Stimulated activated CD4-positive, alpha-beta T cell treated with anti-CD3 and anti-CD28 coated beads, Interleukin-12 subunit alpha, Interleukin-12 subunit beta, amount 100 ng/mL, for 4 hours (primary cell): ENCODE measurements at places on chromosomes 4 and X.

DNA sequence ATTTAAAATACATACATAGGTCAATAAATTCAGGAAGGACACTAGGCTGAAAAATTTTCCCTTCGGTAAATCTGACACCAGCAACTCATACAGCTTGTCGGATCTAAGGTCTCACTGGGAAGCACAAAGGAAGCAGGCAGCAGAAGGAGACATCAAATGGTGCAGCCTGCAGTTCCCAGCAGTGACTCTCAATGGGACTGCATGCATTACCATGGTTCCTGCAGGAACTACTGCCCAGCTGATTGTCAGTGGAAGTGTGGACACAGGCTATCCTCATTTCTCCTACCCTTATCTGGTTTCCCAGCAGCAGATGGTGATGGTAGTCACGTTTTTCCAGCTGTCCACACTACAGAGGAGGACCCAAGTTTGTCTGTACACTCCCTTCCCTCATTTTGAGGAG, 113.3 kb downstream of the PPP1R2C start:
- DNase-seq = no peak

- DNase-seq = no peak
These were observed 236.9 kb downstream of the DCTD start for GRCh38 chr4:182680234-182680653.

DNA sequence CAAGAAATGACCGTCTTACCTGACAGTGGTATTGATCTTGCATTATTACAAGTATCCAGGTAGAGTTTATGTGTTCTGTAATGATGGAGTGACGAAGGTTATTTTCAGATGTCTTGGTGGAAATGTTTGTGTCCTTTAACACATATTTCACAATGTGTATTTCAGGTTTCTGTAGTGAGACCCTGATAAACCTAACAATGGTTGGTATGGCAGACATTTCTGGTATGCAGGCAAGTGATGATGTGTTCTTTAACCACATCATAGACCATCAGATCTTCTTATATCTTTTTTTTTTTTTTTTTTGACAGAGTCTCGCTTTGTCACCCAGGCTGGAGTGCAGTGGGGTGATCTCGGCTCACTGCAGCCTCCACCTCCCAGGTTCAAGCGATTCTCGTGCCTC, 14.6 kb upstream of the ATXN3L start:
- no peak for DNase-seq

- no peak for DNase-seq
These were observed 9.2 kb upstream of the MSN start for GRCh38 chrX:65658229-65658628.

DNA sequence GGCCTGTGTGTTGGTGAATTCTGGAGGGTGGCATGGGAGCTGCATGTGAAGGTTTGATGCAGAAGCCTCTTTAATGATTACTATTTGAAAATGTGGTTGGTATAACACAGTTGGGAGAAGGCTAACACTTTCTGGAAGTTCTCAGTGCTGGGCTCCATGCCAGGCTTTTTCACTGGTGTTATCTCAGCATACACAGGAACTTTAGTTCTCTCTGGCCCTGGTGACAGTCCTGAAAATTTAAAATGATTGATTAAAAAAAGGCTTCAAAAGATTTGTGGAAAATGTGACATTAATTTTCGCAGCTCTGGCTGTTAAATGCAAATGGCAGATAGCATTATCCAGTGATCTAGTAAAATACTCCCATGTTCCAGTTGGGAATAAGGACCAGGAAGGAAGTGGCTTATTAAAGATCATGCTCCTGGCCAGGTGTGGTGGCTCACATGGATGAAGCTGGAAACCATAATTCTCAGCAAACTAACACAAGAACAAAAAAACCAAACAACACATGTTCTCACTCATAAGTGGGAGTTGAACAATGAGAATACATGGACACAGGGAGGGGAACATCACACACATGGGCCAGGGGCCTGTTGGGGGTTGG, 36.6 kb downstream of the DIPK2B start:
- DNase-seq = no peak

DNA sequence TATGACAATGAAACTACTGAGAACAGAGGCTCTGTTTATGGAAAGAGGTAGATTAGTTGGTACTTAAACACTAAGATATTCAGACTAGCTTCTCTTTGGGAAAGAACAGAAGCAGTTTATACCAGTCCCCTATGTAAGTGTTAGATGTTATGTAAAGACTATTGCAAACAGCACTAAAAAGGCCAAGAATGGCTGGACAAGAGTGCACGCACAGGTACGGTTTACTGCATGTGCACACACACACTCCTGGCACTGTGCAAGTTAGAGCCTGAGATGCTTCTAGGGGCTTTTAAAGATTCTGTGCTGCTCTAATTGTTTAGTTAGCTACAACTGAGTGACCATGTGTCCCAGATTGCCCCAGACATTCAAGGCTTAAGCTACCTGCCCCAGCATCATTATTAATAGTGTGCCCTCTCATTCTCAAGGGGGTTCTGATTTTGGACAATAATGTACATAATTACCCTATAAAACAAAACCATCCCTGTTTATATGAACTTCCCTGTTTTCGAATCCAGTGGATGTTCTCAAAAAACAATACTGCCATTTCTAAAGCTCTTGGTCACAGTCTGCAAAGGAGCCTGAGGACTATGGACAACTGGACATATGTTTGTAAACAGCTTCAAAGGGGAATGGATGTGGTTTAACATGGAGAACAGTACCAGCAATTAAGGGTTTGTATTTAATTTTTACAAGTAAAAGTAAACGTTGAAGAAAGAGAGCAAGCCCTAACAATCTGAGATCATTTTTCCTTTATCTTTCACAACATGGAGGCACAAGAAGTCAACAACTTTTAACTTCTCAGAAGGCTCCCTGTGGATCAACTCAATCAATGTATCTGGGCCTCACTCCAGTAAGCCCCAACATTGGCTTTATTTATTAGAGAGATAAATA, 2.0 kb downstream of the SETD7 start:
- DNase-seq = no peak

- peak; percentile 42 for DNase-seq
These were observed 568 bp downstream of the HTT start for GRCh38 chr4:3074846-3075651.

- no peak for DNase-seq
These were observed 2.4 kb downstream of the HNRNPH2 start for GRCh38 chrX:101410461-101410860.

- no peak for DNase-seq
These were observed 113.5 kb upstream of the FAM9A start for GRCh38 chrX:8914681-8915080.

GRCh38 chrX:42420426-42420825, 357.5 kb downstream of the PPP1R2C start:
- no peak for DNase-seq

DNA sequence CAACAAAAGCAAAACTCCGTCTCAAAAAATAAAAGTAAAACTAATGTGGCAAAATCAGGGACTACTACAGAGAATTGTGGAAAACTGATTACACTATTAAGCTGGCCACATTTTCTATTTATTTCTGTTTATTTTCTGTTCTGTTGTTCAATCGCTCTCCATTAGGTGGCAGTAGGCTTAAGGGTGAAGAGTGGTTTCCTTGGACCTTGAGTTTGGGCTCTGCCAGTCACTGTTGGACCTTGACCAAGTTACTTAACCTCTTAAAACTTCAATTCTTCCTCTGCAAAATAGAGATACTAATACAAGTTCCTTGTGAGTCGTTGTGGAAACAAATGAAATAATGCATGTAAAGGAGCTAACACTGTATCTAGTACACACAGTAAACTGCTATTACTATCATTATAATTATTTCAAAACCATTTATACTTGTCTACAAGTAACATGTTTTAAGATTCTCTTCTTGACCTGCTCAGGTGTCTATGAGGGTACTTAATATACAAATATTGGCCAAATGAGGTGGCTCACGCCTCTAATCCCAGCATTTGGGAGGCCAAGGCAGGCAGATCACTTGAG, 15.2 kb downstream of the HSD17B11 start:
- no peak for DNase-seq

DNA sequence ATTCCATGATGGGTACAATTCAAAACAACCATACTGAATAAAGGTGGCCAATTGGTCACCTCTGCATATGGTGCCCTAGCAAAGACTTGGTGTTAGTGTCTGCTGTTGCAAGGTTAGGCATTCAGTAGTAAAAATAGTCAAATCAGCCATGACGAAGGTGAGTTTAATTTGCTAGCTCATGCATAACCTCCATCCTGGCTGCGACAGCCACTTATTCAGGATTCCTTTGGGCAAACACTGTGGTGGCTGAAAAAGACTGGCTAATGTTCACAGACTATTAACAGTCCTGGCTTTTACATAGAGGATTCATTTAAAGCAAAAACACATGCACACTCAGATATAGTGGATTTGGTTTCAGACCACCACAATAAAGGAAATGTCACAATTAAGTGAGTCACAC, 34.8 kb upstream of the MAP9 start:
- no peak for DNase-seq
